ENCODE measurements at places on chromosomes 7 and 10.

DNA sequence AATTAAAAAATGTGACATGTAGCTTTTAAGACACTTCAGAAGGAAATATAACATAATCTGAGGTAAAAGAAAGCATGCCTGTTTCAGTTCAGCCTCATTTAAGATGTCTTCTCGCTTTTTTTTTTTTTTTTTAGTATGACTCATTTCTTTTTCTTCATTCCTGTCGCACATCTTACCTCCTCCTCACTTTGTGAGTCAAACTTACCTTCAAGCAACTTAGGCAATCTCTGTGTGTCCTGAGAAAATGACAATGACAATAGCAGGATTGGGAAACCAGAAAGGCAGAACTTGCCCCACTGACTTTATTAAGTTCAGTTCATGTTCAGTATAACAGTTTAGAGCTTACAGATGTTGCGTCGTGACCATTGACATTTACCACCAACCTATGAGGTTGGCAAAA, 7.7 kb downstream of the PTN start:
- no peak for DNase-seq

- DNase-seq = no peak
Measured at GRCh38 chr7:12779947-12780346, 92.5 kb downstream of the ARL4A start.

- DNase-seq = no peak
Measured at GRCh38 chr7:42248579-42248978, 11.6 kb upstream of the GLI3 start.

DNA sequence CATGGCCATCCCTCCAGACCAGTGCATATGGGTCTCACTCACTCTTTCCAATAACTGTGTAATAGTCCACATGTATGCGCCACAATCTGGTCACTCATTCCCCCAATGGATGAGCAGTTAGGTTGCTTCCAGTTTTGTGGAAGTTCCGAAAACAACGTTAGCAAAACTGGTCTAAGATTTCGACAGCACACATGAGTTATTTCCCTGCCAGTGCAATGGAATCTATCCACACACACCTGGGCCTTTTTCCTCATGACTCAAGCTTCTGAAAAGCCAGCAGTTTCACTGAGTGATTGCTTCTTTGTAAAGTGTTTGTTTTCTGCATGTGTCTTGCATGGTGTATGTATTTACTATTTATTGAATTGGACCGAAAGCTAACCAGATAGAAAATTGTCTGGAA, 58.8 kb upstream of the FHIP2A start:
- no peak for DNase-seq

- DNase-seq = no peak
Measured at GRCh38 chr7:151601521-151602305, 82.0 kb upstream of the RHEB start.

- DNase-seq = no peak
Measured at GRCh38 chr7:141722529-141722928, 14.4 kb downstream of the WEE2 start.

DNA sequence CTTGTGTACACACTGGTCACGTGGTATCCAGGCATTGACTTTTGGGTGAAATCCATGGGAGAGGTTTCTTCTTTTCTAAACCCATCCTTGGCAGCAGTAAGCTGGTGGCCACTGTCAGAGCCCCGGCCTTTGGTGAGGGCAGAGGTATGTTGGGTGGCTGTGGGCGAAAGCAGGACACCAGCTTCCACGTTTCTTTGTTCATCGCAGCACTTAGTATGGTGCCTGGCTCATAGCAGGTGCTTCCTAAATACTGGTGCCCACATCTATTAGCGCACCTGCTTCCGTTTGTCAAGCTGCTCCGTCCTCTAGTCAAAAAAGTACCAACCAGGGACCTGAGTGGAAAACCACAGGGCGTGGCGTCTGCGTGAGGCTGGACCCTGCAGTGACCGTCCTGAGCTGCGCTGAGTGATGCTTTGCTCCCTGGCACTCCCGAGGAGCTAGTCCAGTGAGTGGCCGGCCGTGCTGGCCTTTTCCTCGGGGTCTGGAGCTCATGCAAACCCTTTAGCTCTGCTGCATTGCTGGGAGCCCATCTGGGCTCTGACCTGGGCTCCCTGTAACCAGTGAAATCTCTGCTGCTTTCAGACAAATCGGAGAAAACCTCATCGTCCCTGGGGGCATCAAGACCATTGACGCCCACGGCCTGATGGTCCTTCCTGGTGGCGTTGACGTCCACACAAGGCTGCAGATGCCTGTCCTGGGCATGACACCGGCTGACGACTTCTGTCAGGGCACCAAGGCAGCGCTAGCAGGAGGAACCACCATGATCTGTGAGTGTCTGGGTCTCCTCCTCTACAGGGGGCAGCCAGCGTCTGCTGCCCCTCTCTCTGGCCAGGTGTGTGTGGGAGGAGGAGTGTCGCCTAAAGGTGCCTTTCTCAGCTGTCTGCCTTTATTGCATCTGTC, 5.6 kb downstream of the DPYSL4 start:
- DNase-seq = no peak

DNA sequence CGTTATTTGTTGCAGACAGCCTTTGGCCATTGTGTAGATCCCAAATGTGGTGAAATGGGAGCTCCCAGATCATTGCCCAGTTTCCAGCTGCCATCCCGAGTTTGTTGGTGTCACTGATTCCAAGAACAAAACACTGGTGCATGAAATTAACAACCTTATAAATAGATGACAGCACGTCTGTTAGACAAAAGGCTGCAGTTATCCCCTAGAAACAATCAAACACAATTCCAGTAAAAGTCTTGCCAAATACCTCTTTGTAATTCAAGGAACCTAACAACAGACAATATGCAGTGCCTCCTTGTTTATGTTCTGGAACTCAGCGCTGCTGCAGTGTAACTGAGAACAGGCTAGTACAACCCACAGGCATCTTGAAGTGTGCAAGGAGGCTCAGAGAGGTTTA, 404.5 kb downstream of the PAXIP1 start:
- DNase-seq = no peak

GRCh38 chr10:27235706-27236105, 4.9 kb downstream of the ACBD5 start:
- no peak for DNase-seq

DNA sequence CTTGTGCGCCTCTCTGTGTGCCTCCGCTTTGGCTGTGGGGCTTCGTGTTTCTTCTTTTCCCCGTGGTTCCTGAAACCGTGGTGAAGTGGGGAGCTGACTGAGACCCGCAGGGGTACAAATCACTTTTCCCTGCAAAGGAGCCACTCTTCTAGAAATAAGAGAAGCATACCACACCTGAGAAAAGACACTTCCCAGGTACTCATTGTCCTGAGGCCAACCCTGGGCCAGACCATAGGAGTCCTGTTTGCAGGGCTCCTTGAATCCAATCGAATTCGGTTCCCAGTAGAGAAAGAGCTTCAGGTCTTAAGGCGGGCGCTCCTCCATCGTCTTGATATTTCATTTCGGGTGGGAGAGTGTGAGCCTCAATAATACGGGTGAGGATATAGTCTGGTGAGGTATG, 32.4 kb upstream of the ZNF273 start:
- DNase-seq = no peak

All from C1 segment of cervical spinal cord (tissue), 14 donors.